Aorta (tissue), 5 donors: ENCODE measurements at places on chromosomes 4 and X. TPM values are rescaled to one million over a fixed set of nuclear protein-coding genes. Genes with fewer than 3 reads are reported as not detected.

Gene RXFP1
- total RNA-seq = 0.57 TPM

Gene SULT1E1
- not detected for total RNA-seq

Gene GLRA2
- total RNA-seq = not detected

Gene SRPX2
- 48.2 TPM for total RNA-seq

Gene TLR1
- 29.7 TPM for total RNA-seq

Gene SSX4
- not detected for total RNA-seq

Gene TEX11
- total RNA-seq = not detected

Gene XK
- 1.7 TPM for total RNA-seq

Gene PLAC8
- 3.5 TPM for total RNA-seq

Gene C4orf51
- total RNA-seq = not detected

Gene SHROOM3
- total RNA-seq = 51.3 TPM

GRCh38 chrX:2703991-2704369 is 12.9 kb downstream of the CD99 start:
- H3K4me3 ChIP-seq = no peak overlapping the region
- no peaks in the 10 kb centered on the region for H3K27me3 ChIP-seq
- no peaks in the 10 kb centered on the region for H3K36me3 ChIP-seq
- H3K4me1 ChIP-seq = peaks cover 5% of the 10 kb centered on the region
- no peak for DNase-seq
- no peak overlapping the region for H3K27ac ChIP-seq

DNA sequence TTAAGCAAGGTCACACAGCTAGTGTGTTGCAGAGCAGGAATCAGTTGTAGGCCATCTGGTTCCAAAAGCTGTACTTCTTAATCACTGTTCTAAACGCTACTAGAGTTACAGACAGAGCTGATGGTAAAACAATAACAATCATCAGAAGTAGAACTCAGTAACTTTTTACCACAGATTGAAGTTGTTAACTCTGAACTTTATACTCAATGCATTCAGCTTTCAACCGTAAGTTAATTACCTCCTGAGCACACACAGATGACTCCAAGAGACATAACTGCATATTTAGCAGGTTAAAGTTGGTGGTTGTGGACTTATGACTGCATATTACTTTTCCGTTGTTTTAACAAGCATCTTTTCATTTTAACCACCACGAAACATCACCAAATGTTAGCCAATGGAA is 127.3 kb downstream of the PRSS12 start:
- H3K4me3 ChIP-seq = no peak overlapping the region
- no peaks in the 10 kb centered on the region for H3K36me3 ChIP-seq
- H3K27ac ChIP-seq = no peak overlapping the region
- DNase-seq = no peak

GRCh38 chr4:185915817-185916216 is 103.8 kb upstream of the SORBS2 start:
- no peaks in the 10 kb centered on the region for H3K27me3 ChIP-seq
- no peak for DNase-seq
- no peaks in the 10 kb centered on the region for H3K4me1 ChIP-seq
- H3K27ac ChIP-seq = no peak overlapping the region
- no peak overlapping the region for H3K4me3 ChIP-seq

DNA sequence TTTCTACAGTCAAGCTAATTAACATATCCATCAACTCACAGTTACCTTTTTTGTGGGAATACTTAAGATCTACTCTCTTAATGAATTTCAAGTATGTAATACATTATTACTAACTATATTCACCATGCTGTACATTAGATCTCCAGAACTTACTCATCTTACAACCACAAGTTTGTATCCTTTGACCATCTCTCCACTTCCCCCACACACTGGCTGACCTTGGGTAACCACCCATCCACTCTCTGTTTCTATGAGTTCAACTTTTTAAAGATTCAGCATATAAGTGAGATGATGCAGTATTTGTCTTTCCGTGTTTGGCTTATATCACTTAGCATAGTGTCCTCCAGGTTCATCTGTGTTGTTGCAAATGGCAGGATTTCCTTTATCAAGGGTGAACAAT is 30.5 kb upstream of the MAGED1 start:
- DNase-seq = no peak
- H3K4me3 ChIP-seq = no peak overlapping the region
- H3K4me1 ChIP-seq = no peaks in the 10 kb centered on the region
- no peaks in the 10 kb centered on the region for H3K36me3 ChIP-seq
- no peak overlapping the region for H3K27ac ChIP-seq

GRCh38 chr4:107993969-107994368 is 4.3 kb downstream of the HADH start:
- H3K27ac ChIP-seq = no peak overlapping the region
- no peaks in the 10 kb centered on the region for H3K27me3 ChIP-seq
- peak overlapping the region; percentile 3 for H3K4me3 ChIP-seq
- H3K4me1 ChIP-seq = peaks cover 9% of the 10 kb centered on the region
- no peak for DNase-seq

- no peaks in the 10 kb centered on the region for H3K27me3 ChIP-seq
- H3K4me1 ChIP-seq = no peaks in the 10 kb centered on the region
- no peaks in the 10 kb centered on the region for H3K36me3 ChIP-seq
These were observed 1406.0 kb downstream of the RPA4 start for GRCh38 chrX:98289726-98290125.

GRCh38 chr4:6011686-6012085 is 6.5 kb downstream of the C4orf50 start:
- no peaks in the 10 kb centered on the region for H3K27me3 ChIP-seq
- no peak overlapping the region for H3K27ac ChIP-seq
- no peak overlapping the region for H3K4me3 ChIP-seq
- no peaks in the 10 kb centered on the region for H3K36me3 ChIP-seq
- DNase-seq = no peak

- no peaks in the 10 kb centered on the region for H3K27me3 ChIP-seq
- H3K4me3 ChIP-seq = no peak overlapping the region
- H3K36me3 ChIP-seq = no peaks in the 10 kb centered on the region
- H3K4me1 ChIP-seq = no peaks in the 10 kb centered on the region
These were observed 18.9 kb upstream of the CXCR3 start for GRCh38 chrX:71637253-71637618.

GRCh38 chr4:186728631-186729271 is 5.1 kb upstream of the FAT1 start:
- no peak for DNase-seq
- H3K36me3 ChIP-seq = no peaks in the 10 kb centered on the region
- no peak overlapping the region for H3K4me3 ChIP-seq
- no peaks in the 10 kb centered on the region for H3K27me3 ChIP-seq
- H3K27ac ChIP-seq = no peak overlapping the region

- no peak for DNase-seq
- H3K27me3 ChIP-seq = no peaks in the 10 kb centered on the region
- no peak overlapping the region for H3K27ac ChIP-seq
- no peaks in the 10 kb centered on the region for H3K36me3 ChIP-seq
- no peaks in the 10 kb centered on the region for H3K4me1 ChIP-seq
- no peak overlapping the region for H3K4me3 ChIP-seq
These were observed 104.3 kb upstream of the IGSF1 start for GRCh38 chrX:131393426-131393825.

DNA sequence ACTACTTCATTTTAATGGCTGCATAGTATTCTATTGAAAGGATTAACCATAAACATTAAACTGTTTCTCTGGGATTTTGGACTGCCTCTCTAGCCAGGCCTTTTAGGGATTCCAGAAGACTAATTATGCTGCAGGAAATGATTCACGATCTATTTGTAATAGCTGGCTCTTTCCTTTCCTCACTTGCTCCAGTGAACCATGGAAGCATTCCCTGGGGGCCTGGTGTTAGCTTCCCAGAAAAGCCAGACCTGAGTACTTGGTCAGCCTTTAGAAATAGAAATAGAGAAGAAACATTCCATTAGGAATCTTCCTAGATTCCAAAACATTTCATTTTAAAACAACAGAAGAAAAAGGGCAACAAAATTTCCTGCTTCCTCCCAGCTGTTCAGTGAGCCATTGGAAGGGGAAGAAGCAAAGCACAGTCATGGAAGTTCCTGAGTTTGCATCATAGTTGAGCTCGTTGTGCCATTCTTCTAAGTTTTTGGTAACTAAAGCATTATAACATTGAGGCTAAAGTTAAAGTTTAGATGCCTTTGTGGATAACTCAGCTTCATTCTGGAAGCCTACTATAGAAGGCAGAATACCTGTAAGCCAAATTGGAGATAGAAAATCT is 83.5 kb downstream of the NPNT start:
- no peak overlapping the region for H3K4me3 ChIP-seq
- H3K27ac ChIP-seq = peak overlapping the region; percentile 45
- H3K36me3 ChIP-seq = no peaks in the 10 kb centered on the region
- peak; percentile 84 for DNase-seq
- no peaks in the 10 kb centered on the region for H3K4me1 ChIP-seq
- no peaks in the 10 kb centered on the region for H3K27me3 ChIP-seq

DNA sequence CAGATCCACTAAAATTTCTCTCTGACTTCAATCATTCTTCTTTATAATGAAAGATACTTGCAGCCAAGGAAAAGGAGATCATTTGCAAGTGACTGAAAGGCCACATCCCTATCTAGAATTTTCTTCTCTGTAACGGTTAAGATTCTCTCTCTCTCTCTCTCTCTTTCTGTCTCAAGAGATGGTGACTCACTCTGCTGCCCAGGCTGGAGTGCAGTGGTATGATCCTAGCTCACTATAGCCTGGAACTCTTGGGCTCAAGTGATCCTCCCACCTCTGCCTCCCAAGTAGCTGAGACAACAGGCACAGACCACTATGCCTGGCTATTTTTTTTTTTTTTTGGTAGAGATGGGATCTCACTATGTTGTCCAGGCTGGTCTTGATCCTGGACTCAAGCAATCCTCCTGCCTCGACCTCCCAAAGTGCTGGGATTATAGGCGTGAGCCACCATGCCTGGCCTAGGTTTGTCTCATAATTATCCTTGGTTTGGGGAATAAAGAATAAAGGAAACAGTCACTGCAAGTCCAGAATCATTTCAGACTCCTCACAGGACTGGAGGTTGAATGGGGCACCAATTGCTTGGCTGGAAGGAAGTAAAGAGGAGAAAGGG is 33.3 kb upstream of the GALNT7 start:
- DNase-seq = no peak
- no peaks in the 10 kb centered on the region for H3K36me3 ChIP-seq
- H3K27ac ChIP-seq = no peak overlapping the region
- no peaks in the 10 kb centered on the region for H3K27me3 ChIP-seq

DNA sequence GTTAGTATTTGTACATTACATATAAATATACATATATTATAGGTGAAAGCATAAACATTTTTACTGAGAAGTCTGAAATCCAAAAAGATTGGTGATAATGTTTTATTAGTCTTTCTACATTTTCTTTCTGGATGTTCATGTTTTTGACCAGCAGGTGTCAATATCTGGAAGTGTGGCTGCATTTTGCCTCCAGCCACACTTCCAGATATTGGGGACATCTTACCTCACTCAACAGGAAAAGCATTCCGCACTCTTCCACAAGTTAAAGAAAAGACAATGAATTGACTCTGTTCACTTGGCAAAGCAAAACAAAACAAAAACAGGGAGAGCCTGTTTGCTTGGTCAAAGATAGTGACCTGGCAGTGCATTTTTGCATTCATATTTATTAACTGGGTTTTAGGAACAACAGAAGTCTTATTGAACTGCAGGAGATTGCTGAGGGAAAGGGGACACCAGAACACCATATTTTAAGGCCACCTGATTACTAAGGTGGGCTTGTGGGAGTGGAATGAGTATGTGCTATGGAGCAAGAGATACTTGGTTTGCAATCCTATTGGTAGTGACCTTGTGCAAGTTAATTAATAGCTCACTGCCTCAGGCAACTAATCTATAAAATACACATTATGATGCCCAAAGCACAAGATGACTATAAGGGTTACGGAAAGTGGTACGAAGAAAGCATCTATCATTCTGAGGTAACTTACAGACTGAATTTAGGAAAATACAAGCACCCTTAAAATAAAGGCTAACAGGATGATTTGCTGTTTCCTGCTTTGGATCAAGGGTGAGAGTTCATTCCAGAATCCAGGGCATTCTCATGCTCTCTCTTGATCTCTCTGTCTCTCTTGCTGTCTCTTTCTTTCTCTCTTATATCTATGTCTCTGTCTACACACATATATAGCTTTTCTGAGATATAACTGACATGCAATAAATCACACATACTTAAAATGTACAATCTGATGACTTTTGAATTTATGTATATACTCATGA is 389.9 kb upstream of the EMCN start:
- H3K36me3 ChIP-seq = no peaks in the 10 kb centered on the region
- H3K4me3 ChIP-seq = no peak overlapping the region
- no peaks in the 10 kb centered on the region for H3K4me1 ChIP-seq
- H3K27me3 ChIP-seq = no peaks in the 10 kb centered on the region
- no peak overlapping the region for H3K27ac ChIP-seq
- DNase-seq = no peak

DNA sequence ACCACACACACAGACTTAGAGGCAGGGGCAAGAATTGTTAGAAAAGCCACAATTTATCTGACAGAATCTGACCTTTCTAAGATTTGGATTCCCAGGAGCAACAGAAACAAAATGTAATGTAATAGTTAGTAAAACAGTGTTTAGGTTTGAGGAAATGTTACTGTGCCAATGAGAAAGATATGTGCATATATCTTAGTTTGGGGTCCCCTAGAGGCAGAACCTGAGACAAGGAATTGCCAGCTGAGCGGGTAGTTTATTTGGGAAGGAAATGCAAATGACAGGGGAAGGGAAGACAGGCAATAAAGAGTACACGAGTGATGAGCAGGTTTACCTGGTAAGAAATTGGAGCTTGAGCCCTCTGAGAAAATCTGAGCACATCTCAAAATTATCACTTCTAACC is 31.3 kb upstream of the DDX53 start:
- H3K36me3 ChIP-seq = no peaks in the 10 kb centered on the region
- no peaks in the 10 kb centered on the region for H3K27me3 ChIP-seq
- H3K4me1 ChIP-seq = no peaks in the 10 kb centered on the region
- no peak for DNase-seq
- no peak overlapping the region for H3K27ac ChIP-seq

- no peak overlapping the region for H3K27ac ChIP-seq
- peak overlapping the region; percentile 82 for H3K4me3 ChIP-seq
- peak; percentile 52 for DNase-seq
These were observed 705 bp downstream of the RPS6KA3 start for GRCh38 chrX:20265726-20266681.
